Neural crest cell (in vitro differentiated cells): ENCODE measurements at places on chromosomes 2 and 18. TPM values are rescaled to one million over a fixed set of nuclear protein-coding genes. Genes with fewer than 3 reads are reported as not detected.
A peak's percentile ranks its signal among the peaks of the same experiment; 100 is the strongest.

GRCh38 chr2:157747695-157748370, 119.2 kb upstream of the ACVR1C start:
- no peak for DNase-seq

Gene EPHA4
- 105 and 108 TPM in 2 replicates for total RNA-seq

Gene ZNF892
- total RNA-seq, result 18.9 and 20.2 TPM in 2 replicates

GRCh38 chr2:241895712-241896641, 26.4 kb downstream of the RTP5 start:
- DNase-seq, result peak; percentile 25

Gene TTC21B
- 33.0 and 38.4 TPM in 2 replicates for total RNA-seq

Gene EDAR
- total RNA-seq, result not detected in 2 replicates

GRCh38 chr2:150483532-150483931, 3.9 kb downstream of the RND3 start:
- no peak for DNase-seq

DNA sequence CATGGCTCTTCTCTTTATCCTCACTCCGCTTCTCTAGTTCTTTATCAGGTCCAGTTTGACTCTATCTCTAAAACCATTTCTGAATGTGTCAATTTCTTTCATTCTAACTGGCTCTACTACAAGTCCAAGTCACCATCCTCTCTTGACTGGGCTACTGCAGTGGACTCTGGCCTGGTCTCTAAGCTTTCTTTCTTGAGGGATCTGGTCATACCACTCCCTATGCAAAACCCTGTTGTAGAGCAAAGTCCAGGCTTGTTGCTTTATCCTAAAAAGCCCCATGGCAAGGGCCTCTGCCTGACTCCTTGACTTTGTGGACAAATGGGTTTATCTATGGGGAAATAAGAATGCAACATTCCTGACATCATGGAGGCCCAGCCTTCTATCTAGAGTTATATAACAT, 87.1 kb downstream of the BCL2L11 start:
- DNase-seq, result no peak

DNA sequence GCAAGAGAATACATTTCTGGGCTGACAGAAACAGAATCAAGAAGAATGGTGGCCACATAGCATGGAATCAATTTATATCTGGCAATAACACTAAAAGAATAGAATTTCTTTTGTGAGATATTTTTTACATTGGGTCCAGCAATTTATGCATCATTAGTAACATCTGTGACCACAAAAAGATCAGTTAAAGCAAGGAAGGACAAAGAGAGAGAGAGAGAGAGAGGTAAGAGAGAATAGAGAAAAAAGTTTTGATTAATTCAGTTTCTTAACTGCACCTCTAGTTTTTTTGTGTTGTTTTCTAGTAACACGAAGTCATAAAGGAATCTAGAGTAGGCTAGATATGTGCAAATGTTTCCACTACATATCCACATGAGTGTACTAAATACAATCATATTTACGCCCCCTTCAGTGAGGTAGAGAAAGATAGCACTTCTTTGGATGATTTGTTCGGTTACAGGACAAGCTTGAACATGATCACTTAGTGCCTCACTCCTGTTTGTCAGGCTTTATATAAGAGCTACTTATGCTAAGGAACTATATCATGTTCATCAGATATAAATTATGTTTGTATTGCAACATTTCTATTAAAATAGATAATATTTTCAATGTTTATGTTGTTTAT, 247.4 kb upstream of the COL3A1 start:
- no peak for DNase-seq

Gene CELF4
- 1.8 and 1.9 TPM in 2 replicates for total RNA-seq

Gene OTOS
- not detected in 2 replicates for total RNA-seq

DNA sequence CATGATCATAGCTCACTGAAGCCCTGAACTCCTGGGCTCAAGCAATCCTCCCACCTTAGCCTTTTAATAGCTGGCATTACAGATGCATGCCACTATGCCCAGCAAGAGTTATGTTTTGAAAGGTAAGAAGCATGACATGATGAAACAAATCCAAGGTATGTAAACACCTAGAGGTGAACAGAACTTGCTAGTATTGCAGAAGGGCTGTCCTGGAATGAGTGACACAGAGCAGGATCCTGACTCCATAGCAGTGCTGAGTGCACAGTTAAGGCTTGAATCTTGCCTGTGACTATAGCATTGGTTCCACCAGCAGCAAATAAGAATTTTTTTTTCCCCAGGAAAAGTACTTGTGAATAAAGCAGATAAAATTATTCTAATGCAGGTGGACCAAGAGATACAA, 309.5 kb downstream of the PIK3C3 start:
- DNase-seq, result no peak

Gene PID1
- total RNA-seq, result 0.34 and 0.91 TPM in 2 replicates

DNA sequence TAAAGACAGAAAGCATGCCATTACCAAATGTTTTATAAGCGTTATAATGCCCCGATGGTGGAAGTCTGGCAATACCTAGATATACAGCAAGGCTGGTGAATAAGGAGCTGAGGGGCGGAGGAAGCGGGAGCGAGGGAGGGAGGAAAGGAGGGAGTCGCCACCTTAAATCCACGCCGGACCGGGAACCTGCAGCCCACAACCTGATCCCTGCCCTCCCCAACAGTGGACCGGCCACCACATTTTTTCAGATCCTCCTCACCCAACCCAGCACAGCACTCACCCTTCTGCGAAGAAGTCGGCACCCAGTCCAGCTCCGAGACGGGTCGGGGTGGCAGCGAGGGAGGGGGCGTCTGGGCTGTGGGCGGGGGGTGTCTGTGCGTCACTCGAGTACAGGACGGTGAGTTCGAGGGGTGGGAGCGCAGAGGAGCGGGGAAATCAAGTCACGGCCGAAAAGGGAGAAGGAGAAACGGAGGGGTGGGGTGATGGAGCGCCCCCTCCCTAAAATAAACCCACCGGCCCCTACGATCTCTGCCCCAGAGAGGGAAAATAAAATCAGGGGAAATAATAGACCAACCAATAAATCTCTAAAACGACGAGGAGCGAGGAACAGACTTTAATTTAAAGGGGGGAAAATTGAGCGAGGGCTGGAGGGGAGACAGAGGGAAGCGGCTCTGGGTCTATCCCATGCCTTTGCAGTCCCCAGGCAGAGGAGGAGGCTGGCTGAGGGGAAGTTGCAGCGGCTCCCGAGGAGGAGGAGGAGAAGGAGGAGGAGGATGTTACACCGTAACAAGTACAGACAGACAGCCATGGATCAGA, 96.5 kb upstream of the SERTAD2 start:
- DNase-seq, result peak; percentile 20

DNA sequence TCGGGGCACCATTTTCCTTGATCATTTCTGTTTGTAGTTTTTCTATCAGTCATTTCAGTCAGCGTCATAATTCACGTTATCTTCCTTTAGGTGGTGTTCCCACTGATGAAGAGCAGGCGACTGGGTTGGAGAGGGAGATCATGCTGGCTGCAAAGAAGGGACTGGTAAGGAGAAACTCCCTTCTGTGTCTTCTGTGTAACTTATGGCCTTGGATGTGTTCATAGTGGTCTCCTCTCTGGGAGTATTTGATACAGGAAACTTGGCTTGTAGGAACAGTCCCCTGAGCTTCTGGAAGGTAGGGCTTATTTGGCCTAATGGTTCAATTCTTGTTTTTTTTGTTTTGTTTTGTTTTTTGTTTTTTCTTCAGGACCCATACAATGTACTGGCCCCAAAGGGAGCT, 1.1 kb downstream of the COX5B start:
- no peak for DNase-seq

- DNase-seq, result no peak
These were observed 144.4 kb downstream of the MGAT5 start for GRCh38 chr2:134398300-134398699.

DNA sequence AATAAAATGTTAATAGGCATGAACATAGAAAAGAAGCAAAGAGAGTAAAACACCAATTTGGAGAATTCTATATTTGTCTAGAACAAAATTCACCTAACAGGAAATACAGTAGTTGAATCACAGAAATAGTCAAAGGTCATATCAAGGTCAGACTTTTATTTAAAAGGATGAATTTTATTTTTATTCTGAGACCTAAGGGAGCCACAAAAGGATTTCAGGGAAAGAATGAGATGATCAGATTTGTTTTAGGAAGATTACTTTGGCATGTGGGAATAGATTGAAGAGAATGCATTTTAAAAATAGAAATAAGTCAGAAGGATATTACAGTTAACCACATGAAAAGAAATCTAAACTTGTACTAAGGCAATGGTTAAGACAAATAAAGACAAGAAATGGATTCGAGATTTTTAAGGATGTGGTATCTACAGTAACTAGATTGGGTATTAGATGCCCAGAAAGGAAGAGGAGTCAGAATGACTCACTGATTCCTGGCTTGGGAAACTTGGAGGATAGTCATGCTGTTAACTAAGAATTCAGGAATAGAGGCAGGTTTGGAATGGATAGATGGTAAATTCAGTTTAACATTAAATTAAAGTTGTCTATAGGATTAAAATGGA, 56.0 kb downstream of the METTL4 start:
- DNase-seq, result no peak

GRCh38 chr18:48667276-48668254, 128.7 kb downstream of the CTIF start:
- DNase-seq, result no peak

DNA sequence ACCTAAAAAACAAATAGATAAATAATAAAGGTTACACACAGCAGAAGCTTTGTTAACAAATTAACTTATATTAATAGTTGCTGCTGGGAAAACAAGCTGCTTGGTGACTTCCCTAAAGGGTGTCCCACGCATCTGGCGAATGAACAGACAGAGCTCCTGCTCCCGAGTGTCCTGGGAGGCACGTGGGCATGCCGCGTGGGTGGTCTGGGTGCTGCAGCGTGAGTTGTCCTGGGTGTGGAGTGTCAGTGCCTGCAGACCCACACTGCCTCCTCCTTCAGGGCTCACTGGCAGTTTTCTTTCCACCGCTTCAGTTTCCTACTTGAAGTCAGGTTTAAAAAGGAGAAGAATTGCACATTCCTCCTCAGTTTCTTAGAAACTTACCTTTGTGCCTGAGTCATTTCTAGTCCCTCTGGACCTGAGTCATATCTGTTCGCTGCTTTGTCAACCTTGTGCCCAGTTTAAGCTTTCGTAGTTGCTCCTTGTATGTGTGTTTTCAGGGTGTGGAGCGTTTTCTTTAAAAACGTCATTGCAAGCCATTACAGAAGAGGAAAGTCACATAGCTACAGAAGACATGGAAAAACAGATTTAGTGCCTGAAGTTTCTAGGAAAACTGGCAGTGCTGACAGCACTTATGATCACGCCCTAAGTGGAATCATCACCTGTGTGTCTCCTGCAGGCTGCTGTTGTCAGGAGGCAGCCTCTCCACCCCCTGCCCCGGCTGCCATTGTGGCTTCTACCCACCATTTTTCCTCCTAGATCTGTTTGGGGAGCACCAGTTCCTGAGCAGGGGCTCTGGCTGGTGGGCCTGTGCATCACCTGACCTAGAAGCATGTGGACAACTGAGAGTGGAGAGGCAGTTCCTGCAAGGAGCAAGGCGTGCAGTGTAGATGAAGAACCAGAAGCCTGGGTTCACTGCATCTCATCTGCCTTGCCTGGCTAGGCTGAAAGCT, 24.5 kb downstream of the IMPA2 start:
- no peak for DNase-seq

Gene ZSCAN30
- total RNA-seq, result 14.6 and 15.4 TPM in 2 replicates

- DNase-seq, result no peak
These were observed 2.0 kb downstream of the STAT4 start for GRCh38 chr2:191148791-191149190.

- DNase-seq, result peak; percentile 74
These were observed 30.2 kb downstream of the PSD4 start for GRCh38 chr2:113203901-113204519.

DNA sequence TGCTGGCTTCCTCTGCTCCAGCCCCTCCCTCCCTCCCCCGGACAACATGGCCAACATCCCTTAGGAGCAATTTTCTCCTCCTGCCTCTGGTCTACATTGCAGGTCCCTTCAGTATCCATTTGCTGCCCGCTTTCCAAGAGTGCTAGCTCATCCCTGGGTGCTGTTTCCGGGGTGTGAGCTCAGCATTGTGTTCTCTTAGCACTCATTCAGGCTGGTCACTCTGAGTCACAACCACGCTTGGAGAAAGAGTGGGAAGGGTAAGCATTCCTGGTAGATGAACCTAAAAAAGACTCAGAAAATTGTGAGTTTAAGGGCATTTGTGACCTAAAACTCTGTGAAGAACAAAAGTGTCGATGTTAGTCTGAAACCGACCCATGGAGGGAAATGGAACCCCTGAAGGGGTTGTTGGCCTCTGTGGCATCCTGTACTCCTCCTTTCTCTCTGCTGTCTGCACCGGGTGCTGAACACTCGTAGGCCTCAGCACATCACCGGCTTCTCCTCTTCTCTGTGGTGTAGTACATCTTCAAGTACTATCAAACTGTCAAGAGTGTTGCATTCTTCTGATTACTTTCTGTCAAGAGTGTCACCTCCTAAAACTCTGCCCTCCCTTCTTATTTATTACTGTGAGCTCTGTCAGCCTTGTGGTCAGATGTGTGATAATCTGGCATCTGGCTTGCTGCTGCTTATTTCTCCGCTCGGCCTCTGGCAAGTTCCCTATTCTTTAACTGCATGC, 73.0 kb downstream of the CTNNA2 start:
- DNase-seq, result no peak

DNA sequence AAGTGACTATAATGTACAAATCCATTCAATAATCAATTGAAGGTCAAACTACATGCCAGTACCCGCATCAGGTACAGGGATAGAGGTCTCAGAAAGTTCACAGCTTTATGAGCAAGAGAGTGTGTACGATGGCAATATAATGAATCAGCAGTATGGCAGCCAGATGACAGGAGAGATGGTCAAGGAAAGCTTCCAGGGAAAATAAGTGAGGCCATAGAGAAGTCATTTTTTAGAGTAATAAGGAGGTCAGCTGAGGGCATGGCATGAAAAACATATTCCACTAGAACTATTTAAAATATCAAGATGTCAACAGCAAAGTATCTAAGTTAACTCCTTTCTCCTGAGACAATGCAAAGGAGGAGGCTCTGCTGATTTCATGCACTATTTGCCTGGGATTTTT, 108.0 kb downstream of the SLC8A1 start:
- DNase-seq, result no peak

- DNase-seq, result peak; percentile 33
These were observed 146.7 kb downstream of the PARD3B start for GRCh38 chr2:204691911-204692510.

- DNase-seq, result no peak
These were observed 85.9 kb upstream of the RTN4 start for GRCh38 chr2:55136138-55136541.

Gene NEU4
- total RNA-seq, result 0.14 and 0.25 TPM in 2 replicates

- DNase-seq, result no peak
These were observed 54.9 kb upstream of the ITPRID2 start for GRCh38 chr2:181836583-181836982.

DNA sequence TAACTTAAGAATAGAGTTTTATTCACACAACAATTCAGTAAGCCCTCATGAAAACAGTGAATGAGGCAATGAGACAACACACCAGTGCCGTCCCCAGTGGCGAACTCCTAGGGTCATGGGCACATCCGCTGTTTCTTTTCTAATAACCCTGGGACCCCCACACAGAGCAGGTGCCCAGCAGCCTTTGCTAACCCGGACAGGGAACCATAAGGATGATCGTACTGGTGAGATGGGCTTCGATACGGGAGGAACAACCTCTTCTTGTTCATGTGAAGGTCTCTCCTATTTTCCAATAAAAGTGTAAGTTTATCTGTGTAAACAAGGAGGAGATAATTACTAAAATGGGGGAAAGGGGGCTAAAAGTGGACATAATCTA, 97.4 kb upstream of the MGAT4A start:
- DNase-seq, result no peak

Gene GPBAR1
- 0.14 TPM in 1 of 2 replicates, not detected in the other for total RNA-seq

GRCh38 chr2:76501641-76502040, 790.9 kb upstream of the GCFC2 start:
- DNase-seq, result no peak

- no peak for DNase-seq
These were observed 40.3 kb upstream of the AFF3 start for GRCh38 chr2:100182494-100183361.

- DNase-seq, result no peak
These were observed 127.6 kb downstream of the NCOA1 start for GRCh38 chr2:24618680-24619079.
